ENCODE measurements at places on chromosomes 5 and 9. TPM values are rescaled to one million over a fixed set of nuclear protein-coding genes. Genes with fewer than 3 reads are reported as not detected.

Gene ZNF608
- 13.4 TPM for total RNA-seq

Gene CD274
- total RNA-seq: 3.3 TPM

Gene FIBCD1
- total RNA-seq: 17.5 TPM

Gene DRD1
- total RNA-seq: under 0.01 TPM

Gene CACFD1
- 8.7 TPM for total RNA-seq

Gene ARL10
- 12.1 TPM for total RNA-seq

Gene TRMO
- total RNA-seq: 15.9 TPM

Gene CDH6
- total RNA-seq: 77.2 TPM

Gene TSSK1B
- 0.15 TPM for total RNA-seq

Gene ZNF354C
- 7.9 TPM for total RNA-seq

Gene PFDN1
- total RNA-seq: 62.0 TPM

Gene PCDHGA8
- total RNA-seq: 5.6 TPM

Gene ADAM19
- 14.2 TPM for total RNA-seq

Gene KDM3B
- 55.0 TPM for total RNA-seq

Gene DBH
- total RNA-seq: not detected
